ENCODE measurements at places on chromosomes 16 and 17.

DNA sequence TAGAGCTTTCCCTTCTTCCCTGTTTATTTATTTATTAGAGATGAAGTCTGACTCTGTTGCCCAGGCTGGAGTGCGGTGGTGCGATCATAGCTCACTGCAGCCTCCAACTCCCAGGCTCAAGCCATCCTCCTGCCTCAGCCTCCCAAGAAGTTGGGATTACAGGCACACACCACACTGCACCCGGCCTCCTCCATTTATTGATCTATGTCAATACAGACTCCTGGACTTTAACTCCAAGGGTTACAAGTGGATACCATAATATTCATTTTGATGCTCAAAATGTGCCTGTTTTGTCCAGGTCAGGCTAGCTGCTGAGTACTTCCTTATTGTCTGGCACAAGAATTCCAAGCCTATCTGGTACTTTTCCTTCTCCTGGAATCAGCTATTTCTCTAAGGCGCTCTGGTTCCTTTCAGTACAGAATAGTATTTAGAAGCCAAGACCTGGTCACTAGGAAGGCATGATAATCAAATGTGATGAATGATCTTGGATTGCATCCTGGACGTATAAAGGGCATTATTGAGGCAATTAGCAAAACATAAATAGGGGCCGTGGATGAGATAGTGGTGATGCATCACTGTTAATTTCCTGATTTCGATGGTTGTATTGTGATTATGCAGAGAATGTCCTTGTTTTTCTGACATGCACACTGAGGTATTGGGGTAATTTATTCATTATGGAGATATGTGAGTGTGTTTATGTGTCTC is 21.7 kb downstream of the IL4R start:
- DNase-seq: peak; percentile 36

- DNase-seq: no peak
Observed at GRCh38 chr17:59666235-59666634, 41.0 kb downstream of the PTRH2 start.

DNA sequence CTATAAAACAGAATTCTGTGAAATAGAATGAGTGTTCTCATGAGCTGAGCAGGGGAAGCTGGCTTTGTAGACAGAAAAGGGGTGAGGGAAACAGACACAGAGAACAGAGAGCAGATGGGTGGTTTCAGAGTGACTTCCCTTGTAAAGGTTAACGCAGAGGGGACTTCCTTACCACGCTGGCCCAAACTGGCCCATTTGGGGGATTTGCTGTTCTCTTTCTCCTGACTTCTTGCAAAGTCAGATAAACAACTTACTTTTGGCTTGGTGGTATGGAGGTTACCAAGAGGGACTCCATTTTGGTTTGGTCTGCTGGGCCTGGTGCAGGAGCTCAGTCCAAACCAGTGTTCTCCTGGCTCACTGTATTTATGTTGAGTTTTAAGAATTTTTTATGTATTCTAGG is 48.4 kb downstream of the SEC14L1 start:
- DNase-seq: no peak

DNA sequence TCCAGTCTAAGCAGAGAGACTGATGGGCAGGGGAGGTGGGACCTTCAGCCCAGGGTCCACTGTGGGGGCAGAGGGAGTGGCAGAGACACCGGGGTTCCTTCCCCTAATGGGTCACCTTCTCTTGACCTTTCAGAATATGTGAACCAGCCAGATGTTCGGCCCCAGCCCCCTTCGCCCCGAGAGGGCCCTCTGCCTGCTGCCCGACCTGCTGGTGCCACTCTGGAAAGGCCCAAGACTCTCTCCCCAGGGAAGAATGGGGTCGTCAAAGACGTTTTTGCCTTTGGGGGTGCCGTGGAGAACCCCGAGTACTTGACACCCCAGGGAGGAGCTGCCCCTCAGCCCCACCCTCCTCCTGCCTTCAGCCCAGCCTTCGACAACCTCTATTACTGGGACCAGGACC is 2.8 kb downstream of the MIEN1 start:
- no peak for DNase-seq

DNA sequence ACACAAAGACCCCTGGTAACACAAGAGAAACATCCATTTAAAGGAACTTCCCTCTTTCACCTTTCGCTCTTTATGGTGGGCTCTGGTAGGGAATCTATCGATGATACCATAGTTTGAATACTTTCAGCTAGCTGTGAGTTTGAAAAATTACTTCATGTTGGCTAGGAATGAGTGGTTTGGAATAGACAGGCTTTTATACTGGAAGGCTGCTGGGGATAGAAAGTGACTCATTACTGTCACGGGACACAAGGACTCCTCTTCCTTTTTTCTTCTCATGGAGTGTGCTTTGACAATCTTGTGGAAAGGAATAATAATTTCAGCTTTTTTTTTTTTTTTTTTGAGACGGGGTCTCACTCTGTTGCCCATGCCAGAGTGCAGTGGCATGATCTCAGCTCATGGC is 76.9 kb downstream of the CYB561 start:
- peak; percentile 76 for DNase-seq

Data from EL (cell line).